ENCODE measurements at places on chromosomes 13 and 19.

DNA sequence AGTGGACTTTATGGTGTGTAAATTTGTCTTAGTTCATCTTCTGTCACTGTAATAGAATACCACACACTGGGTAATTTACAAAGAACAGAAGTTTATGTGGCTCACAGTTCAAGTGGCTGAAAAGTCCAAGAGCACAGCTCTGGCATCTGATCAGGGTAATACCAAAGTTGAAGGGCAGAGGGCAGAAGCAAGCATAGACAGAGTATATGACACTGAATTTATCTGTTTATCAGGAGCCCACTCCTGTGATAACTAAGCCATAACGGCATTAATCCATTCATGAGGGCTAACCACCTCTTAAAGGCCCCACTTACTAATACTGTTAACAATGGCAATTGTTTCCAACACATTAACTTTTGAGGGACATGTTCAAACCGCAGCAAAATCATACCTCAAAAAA lies 4.0 kb upstream of the RFXAP start:
- DNase-seq: no peak

DNA sequence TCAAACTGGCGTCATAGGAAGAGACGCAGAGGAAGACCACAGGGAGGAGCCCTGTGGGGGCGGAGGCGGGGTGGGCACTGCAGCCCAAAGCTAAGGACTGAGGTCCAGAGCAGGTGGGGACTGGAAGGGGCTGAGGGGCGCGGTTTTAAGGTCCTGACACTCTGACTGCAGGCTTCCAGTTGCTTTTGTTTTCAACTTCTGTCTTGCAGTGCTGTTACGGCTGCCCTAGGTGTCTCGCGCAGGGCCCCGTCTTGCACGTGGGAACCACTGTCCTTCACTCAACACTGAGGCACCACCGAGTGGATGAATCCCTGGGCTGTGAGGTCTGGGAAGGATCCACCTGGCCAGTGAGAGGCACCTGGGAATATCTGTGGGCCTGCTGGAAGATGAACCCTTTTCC lies 76.0 kb downstream of the TEX29 start:
- no peak for DNase-seq

DNA sequence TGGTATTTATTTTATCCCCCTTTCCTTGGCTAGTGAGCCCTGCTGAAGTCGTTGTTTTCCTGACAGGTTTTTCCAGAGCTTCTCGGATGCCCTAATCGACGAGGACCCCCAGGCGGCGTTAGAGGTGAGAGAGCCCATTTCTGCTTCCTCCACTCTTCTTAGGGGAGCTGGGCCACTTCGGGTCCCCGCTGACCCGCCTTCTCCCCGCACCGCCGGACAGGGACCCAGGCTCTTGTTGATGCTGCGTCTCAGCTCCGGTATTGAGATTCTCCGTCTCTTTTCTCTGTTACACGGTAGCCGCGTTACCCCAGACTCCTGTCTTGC lies 306 bp downstream of the SUGT1 start:
- no peak for DNase-seq

DNA sequence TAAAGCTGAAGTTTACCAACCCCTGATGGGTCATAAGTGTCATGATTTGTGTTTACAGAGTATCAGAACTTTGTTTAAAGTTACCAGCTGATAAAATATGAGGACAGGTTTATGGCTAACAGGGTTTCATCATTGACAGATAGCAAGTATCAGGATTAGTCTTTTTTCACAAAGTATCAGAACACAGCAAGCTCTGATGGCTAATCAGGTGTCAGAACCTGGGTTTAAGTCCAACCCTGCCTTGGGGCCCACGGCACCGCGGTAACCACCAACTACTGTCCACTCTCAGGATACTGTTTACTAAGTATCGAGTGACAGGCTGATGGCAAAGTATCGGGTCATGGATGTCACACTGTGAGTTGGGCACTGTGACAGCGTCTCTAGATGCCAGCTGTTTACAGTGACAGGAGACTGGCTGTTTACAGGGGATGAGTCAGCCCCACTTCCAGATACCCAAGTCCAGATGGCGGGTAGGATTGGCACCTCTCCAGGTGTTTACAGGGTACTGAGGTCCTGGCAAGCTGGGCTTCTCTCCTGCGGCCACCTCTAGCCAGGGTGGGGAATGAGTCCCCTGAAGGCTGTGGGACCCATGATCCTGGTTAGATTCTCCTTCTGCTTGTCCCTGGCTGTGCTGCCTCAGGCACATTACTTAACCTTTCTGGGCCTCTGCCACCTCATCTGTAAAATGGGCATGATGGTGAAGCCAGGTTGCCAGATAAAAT lies 21.8 kb downstream of the ARRDC2 start:
- no peak for DNase-seq

- DNase-seq: no peak
Measured at GRCh38 chr13:39506559-39507390, 96.2 kb downstream of the LHFPL6 start.

GRCh38 chr13:42233726-42234125 lies 38.2 kb upstream of the AKAP11 start:
- no peak for DNase-seq
